ENCODE measurements at places on chromosomes 1 and 21.

DNA sequence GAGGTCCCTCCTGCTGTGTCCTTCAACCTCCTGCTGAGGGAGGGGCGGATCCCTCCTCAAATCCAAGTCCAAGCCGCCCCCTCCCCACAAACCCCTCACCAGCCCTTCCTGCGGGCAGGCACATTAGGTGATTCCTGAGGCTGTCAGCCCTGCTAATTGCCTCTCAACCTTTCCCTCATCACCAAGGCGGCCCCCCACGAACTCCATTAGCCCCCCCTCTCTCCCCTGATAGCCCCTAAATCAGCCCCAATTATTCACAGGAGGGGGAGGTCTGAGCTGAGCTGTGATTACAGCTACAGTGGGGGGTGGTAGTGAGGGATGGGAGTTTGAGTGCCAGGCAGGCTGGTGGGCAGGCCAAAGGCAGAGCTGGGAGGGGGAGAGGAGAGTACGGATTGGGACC is 5.8 kb upstream of the PEAR1 start:
- no peak for DNase-seq

DNA sequence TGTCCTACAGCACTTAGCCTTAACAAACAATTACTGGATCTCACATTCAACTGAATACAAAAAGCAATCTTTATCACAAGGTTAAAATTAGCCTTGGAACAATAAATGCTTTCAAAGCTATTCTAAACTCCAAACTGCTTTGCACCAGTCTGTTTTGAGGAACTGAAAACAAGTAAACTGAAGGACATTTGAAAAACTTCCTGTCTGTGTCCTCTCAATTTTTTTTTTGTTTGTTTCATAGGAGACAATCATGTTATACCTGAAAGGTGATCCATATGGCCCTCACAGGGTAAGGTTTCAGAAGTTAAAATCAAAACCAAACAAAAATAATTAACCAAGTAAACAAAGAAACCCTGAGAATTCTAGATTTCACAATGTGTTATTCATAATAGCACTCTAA is 459.1 kb downstream of the DPYD start:
- no peak for DNase-seq

GRCh38 chr1:77126307-77126706 is 92.9 kb downstream of the PIGK start:
- DNase-seq: peak; percentile 27

DNA sequence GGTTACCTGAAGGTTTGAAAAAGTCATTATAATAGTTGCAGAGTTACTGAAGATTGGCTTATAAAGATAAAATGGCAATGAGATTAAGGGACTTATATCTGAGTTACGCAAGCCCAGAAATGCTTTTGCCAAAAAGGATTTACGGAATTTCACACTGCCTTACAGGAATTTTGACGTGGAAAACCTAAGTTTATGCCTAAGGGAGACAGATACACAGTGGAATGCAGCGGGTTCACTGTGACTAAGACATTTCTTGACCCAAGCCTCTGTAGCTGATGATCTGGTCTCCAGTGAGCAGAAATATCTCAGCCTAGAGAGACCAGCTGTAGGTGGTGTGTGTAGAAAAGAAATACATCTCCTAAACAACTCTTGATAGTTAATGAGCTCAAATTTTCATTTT is 10.1 kb upstream of the EXO1 start:
- no peak for DNase-seq

DNA sequence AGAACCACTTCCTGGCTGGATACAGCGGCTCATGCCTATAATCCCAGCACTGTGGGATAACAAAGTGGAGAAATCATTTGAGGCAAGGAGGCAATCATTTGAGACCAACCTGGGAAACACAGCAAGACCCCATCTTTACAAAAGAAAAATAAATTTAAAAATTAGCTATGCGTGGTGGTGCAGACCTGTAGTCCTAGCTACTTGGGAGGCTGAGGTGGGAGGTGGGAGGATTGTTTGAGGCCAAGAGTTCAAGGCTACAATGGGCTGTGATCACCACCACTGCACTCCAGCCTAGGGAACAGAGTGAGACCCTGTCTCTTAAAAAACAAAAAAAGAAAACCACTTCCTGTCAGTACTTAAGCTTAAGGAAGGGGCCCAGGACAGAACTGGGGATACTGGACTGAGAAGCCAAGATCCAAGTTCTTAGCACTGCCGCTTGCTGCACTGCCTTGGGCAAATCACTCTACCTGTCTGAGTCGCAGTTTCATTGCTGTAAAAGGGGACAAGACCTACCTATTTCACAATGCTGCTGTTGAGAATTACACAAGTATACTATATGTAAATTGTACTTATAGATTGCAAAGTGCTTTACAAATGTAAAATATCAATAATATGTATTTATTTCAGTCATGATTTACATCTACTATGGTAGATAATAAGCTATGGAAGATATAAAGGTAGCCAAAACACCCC is 154.9 kb downstream of the RERE start:
- no peak for DNase-seq

DNA sequence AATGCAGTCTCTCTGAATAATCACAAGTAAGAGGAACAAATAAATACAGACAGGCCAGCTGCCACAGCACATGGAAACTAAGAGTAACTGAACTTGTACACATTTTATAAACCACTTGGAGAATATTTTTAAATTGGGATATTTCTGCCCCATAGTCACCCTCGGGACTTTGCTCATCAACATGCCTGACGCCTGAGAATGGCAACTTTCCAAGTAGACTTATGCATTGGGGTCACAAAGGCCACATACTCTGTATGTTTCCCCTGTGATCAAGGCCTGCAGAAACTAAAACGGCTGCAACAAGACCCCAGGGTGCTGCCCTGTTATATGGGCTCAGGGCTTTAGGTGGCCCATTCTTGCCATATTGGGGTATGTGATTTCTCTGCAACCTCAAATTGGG is 38.3 kb upstream of the GJA5 start:
- no peak for DNase-seq

GRCh38 chr21:42683371-42684108 is 30.1 kb downstream of the PDE9A start:
- no peak for DNase-seq

- no peak for DNase-seq
These were observed 101.1 kb downstream of the JAK1 start for GRCh38 chr1:64865105-64865757.

- DNase-seq: peak; percentile 60
These were observed at the start of gene RHOU for GRCh38 chr1:228734881-228735801. Gene RHOU (plus strand): TSS chr1:228735479. CDS start chr1:228735743, 264 bp downstream.

- no peak for DNase-seq
These were observed 4.0 kb upstream of the WNT3A start for GRCh38 chr1:228002792-228003191.

- no peak for DNase-seq
These were observed 23.2 kb downstream of the RUNX3 start for GRCh38 chr1:24906760-24907490.

DNA sequence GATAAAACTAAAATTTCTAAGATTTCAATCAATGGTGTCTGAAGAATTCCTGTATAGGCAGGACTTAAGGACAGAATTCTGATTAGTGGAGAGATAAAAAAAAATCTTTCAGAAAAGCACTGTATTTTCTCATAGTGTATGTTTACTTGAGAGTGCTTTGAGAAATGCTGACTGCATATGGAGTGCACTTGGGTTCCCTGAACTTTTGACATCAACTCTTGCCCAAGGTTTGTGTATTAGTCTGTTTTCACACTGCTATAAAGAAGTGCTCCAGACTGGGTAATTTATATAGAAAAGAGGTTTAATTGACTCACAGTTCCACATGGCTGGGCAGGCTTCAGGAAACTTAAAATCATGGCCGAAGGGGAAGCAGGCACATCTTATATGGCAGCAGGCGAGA is 275.0 kb downstream of the LRRC40 start:
- DNase-seq: no peak

DNA sequence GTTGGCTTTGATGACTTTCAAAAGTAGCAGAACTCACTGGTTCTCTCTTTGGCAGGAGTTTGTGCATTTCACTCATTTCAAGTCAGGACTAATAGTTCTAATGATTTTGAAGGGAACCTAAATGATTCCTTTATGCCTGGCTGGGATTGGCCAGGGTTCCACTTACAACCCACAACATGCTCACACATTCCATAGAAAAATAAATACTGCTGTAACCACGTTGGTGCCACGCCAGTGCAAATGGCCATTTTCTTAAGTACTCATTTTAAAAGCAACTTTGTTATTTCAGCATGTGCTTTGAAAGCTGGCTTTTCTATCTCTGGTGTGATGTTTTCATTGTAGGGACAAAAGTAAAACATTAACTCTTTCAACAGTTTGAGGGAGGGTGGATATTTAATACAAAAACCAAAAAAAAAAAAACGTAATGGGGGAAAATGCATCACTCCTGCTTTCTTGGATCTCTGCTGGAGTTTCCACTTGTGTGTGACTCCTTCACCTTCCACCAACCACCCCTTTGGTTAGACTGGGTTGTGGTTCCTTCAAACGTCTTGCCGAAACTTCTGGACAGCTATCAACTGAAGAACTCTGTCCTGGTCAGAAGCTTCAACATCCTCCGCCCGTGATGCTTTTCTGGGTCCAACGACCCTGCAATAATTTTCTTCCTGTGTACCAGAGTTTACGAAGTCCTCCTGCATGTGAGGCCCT is 300.4 kb upstream of the RUNX1 start:
- DNase-seq: no peak

- no peak for DNase-seq
These were observed 352.0 kb downstream of the RRAGC start for GRCh38 chr1:38507563-38507962.

- no peak for DNase-seq
These were observed 11.4 kb upstream of the TSNAX start for GRCh38 chr1:231517076-231517475.

DNA sequence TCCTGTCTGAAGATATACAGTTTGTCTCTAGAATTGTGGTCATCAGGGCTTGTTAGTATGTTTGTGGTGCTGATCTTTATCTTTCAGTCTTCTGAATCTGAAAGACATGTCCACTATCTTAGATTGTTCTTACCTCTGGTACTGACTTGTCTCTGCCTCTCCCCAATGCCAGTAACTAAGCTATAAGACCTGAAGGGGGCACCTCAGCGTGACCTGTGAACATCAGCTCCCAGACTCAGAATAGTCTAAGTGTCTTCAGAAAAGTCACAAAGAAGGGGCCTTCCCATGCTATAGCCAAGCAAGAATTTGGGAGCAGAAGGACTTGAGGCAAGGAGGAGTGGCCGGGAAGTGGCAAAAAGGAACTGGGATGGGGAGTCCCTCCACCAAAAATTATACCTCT is 178.1 kb downstream of the NTNG1 start:
- peak; percentile 3 for DNase-seq

DNA sequence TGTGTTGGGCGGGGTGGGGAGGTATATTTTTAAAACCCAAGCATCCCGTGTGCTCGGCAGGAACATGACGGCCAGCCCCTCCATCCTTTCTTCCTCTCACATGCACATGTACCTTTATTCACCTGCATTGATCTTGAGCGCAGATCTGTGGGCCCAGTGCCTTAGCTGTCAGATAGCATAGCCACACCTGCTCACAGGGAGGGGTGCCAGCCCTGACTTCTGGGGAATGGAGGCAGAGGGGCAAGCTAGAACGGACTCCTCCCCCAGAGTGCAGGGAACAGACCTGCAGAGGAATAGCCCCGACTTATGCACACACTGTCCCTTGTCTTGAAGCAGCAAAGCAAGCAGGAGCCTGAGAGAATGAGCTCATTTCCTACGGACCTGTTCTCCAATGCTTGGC is 56.1 kb downstream of the DESI2 start:
- no peak for DNase-seq

GRCh38 chr1:241411056-241411775 is 54.2 kb upstream of the RGS7 start:
- no peak for DNase-seq

- no peak for DNase-seq
These were observed 2.7 kb downstream of the EPHX1 start for GRCh38 chr1:225812488-225813213.

- no peak for DNase-seq
These were observed 425.3 kb downstream of the USP25 start for GRCh38 chr21:16154951-16155635.

DNA sequence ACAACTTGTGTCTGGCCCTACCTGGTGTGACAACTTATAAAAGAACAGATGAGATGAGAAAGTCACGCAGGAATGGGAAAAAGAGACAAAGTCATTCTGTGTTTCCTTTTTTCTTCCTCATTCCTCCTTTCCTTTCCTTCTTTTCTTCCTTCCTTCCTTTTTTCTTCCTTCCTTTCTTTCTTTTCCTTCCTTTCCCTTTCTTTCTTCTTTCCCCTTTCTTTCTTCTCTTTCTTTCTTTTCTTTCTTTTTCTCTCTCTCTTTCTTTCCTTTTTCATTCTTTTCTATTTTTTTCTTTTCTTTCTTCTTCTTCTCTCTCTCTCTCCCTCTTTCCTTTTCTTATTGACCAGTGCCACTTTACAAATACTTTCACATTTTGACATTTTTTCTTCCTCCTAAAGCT is 239.7 kb downstream of the ATG4C start:
- no peak for DNase-seq

- DNase-seq: no peak
These were observed 247.5 kb downstream of the NRIP1 start for GRCh38 chr21:14817311-14817710.

GRCh38 chr1:171219346-171220080 is 28.8 kb upstream of the FMO1 start:
- peak; percentile 76 for DNase-seq

- DNase-seq: no peak
These were observed 2.1 kb upstream of the GFI1 start for GRCh38 chr1:92488832-92489231.

- no peak for DNase-seq
These were observed 20.5 kb upstream of the KCNE2 start for GRCh38 chr21:34343347-34343746.

DNA sequence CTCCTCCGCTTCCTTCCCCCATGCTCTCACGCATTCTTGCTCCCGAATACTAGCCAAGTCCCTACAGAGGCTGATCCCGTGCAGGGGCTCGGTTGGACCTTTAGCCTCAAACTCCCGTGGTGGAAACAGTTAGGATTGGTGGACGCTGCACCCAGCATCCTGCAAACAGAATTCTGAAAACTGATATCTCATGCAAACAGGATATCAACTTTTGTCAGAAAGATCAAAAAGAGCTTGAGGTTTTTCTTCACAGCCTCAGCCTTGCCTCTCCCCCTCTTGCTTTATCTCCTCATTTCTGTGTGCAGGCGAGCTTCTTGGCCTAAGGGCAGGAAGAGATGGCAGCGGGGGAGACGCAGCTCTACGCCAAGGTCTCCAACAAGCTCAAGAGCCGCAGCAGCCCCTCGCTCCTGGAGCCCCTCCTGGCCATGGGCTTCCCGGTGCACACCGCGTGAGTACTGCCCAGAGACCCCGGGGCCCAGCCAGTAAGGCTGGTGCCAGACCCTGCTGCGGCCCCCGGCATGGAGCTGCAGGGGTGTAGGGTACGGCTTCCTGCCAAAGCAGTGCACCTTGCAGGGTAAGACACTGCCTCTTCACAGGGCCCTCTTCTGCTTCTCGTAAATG is at the start of gene UBASH3A:
Gene UBASH3A (plus strand): TSS at position 292 of the 621 bp plus-strand sequence. CDS start 44 bp downstream, at position 336.
- no peak for DNase-seq

DNA sequence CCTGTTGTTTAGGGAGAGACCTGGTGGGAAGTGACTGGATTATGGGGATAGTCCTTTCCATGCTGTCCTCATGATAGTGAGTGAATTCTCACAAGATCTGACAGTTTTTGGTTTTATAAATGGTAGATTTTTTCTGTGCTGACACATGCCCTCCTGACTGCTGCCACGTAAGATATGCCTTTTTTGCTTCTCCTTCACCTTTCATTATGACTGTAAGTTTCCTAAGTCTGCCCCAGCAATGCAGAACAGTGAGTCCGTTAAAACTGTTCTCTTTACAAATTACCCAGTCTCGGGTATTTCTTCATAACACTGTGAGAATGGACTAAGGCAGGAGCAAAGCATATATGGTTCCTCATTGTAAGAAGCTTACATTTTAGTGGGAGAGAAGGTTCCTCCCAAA is 1727.2 kb downstream of the NCAM2 start:
- DNase-seq: no peak
